ENCODE measurements at places on chromosomes 12 and 14.

- no peak for DNase-seq
These were observed 319.1 kb downstream of the PPFIA2 start for GRCh38 chr12:81440001-81440400.

- no peak for DNase-seq
These were observed 75.6 kb downstream of the MED13L start for GRCh38 chr12:116201908-116202307.

- DNase-seq = peak; percentile 57
These were observed 15.1 kb downstream of the RNF41 start for GRCh38 chr12:56206452-56207166.

- DNase-seq = no peak
These were observed 729 bp upstream of the M6PR start for GRCh38 chr12:8950221-8950527.

DNA sequence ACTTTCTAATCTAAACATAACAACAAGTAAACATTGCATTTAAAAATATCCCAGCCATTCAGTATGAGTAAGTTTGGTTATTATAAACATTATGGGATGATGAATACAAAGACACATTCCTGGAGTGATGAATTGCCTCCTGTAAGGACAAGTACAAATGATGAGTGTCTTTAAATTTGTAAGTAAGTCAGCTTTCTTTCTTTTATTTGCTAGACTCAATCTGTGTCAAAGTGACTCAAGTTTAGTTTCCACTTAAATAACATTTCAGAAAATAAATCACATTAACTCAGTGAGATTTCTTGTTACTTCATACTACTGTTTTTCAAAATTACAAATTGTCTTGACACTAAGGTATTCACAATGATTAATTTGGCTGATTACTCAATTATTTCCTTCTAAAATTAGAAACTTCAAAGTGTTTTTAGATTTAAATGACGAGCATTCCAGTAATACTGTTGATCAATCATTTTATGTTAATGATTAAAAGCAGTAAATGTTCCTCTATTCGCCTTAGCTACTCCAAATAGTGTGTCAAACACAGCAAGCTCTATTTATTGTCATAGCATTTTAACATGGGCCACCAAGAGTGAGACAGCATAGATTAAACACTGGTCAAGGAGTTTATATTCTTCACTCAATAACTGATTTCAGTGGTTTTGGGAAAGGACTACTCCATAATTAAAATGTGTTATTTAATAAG, 658.0 kb upstream of the MDGA2 start:
- no peak for DNase-seq

GRCh38 chr12:60337839-60338549, 742.2 kb downstream of the SLC16A7 start:
- no peak for DNase-seq

- DNase-seq = no peak
These were observed 57.4 kb downstream of the ACSM4 start for GRCh38 chr12:7361265-7361664.

DNA sequence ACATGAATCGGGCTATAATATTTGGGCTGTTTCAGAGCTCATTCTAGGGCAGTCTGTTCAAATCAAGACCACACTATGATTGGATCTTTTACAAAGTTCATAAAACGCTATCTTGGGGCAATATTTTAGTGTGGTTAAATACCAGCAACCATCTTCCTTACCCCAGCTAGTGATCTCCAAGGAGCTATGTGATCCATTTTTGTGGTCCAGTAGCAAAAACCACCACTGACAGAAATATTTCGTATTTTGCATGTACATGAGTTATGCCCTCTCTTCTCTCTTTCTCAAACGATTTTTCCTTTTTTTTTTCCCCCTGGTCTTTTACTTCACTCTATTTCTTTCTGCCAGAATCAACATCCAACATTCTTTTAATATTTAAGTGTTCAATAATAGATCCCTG, 280.6 kb upstream of the KITLG start:
- no peak for DNase-seq

DNA sequence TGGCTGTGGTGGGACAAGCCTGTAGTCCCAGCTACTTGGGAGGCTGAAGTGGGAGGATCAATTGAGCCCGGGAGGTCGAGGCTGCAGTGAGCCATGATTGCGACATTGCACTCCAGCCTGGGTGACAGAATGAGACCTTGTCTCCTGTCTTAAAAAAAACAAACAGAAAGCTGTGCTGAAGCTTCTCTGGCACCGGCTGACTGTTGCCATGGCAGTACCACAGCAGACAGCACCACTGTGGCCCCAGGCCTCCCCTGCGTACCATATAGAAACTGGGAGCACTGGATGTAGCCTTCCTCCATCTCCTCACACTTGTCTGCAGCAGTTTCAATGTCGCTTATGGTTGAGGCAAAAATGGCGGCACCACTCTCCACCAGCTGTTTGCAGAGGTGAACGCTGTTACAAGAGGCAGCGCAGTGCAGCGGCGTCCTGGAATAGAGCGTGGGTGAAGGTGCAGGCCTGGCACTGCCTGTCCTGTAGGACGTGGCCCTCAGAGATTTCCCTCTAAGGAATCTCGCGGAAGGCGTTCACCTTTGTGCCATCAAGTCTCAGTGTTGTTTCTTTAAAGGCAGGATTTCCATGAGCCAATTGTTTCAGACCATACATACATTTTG, 21.9 kb downstream of the ZFYVE21 start:
- no peak for DNase-seq

GRCh38 chr14:62062645-62063044, 300.4 kb downstream of the SNAPC1 start:
- no peak for DNase-seq

DNA sequence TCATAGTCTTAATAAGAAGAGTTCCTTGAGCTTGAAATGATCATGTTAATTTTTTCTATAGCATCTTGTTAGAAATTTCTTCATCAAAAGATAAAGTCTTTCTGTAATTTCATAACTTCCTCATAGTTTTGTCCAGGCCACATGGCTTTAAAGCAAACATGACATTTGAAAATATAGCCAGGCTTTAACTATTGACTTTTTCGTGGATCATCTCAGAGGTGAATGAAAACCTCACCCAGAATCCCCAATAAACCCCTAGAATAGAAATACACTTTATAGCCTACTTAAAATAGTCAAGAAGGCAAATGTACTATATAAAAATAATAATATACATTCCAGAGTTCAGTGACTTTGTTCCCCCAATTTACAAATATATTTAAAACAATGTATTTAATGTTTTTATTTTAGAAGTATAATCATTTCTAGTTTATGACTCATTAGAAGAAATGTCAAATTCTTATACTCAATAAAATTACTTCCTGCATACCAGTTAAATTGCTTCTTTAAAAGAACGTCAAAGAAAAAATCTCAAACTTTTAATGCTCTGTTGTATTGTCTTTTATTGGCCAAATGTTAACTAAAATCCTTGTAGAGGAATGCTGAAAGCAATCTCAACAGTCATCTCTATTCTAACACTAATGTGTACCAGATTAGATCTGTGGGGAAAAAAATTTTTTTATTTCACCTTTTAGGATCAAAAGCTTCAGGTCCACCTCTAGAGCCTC, 21.6 kb downstream of the EXOC5 start:
- no peak for DNase-seq

DNA sequence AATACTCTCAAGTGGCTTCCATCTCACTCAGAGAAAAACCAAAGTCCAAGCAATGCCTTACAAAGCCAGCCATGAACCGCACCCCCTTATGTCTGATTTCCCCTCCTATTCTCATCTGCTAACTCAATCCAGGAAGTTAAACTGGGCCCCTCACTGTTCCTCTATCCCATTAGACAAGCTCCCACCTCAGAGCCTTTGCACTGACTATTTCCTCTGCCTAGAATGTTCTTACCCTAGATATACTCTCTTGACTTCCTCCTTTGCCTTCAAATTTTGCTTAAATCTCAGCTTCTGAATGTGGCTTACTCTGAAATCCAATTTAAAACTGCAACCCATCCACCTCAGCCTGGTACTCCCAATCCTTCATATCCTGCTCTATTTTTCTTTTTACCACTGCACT, 257.0 kb upstream of the USP15 start:
- no peak for DNase-seq
